ENCODE measurements at places on chromosomes 7 and 10. TPM values are rescaled to one million over a fixed set of nuclear protein-coding genes. Genes with fewer than 3 reads are reported as not detected.

GRCh38 chr10:88157981-88158465 lies 294.6 kb downstream of the PTEN start:
- DNase-seq, result no peak

GRCh38 chr7:154583454-154583853 lies 419.5 kb downstream of the PAXIP1 start:
- DNase-seq, result no peak

DNA sequence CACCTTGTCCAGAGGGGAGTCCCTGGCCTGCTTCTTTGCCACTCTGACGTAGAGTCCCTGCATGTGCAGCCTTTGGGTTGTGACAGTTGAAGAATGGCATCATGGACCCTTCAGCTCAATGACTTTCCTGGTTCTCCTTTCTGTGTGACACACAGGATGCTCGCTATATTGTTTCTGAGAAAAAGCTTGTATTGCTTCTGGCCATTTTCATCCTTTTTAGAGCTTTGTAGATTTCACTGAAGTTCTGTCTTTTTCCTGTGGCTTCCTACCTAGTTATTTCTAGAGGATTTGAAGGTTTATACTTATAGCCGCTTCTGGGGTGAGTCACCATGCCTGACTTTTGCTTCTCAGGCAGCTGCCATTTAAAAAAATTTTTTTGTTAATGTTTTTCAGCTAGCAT lies 27.0 kb downstream of the SND1 start:
- DNase-seq, result no peak

DNA sequence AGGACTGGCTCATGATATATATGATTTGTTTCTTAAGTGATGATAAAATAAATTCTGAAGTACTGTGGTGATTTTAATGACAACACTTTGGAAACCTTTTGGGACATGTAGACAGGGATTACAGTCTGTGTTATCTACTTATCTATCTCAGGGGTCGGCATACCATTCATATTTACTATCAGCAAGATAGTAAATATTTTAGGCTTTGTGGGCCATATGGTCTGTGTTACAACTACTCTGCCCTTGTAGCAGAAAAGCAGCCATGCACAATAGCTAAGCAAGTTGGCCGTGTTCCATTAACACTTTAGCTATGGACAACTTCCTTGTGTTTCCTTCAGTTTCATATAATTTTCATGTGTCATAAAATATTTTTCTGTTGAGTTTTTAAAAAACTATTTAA lies 97.8 kb upstream of the PRPS1L1 start:
- DNase-seq, result no peak

DNA sequence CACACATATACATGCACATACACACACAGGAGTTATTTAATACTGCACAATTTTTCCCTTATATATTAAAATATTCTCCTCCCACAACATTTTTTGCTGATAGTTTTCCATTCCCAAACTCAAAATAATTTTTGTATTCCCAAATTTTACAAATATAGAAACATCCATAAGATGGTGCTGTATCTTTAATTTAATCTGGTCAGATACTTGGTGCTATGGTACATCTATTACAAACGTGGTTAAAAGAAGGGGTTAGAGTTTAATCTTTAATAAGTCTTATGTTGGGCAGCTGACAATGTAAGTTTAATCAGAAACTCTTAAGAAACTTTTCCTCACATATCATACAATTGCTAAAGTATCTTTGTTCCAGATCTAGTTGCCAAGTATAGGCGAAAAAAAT lies 10.2 kb upstream of the CADPS2 start:
- no peak for DNase-seq

DNA sequence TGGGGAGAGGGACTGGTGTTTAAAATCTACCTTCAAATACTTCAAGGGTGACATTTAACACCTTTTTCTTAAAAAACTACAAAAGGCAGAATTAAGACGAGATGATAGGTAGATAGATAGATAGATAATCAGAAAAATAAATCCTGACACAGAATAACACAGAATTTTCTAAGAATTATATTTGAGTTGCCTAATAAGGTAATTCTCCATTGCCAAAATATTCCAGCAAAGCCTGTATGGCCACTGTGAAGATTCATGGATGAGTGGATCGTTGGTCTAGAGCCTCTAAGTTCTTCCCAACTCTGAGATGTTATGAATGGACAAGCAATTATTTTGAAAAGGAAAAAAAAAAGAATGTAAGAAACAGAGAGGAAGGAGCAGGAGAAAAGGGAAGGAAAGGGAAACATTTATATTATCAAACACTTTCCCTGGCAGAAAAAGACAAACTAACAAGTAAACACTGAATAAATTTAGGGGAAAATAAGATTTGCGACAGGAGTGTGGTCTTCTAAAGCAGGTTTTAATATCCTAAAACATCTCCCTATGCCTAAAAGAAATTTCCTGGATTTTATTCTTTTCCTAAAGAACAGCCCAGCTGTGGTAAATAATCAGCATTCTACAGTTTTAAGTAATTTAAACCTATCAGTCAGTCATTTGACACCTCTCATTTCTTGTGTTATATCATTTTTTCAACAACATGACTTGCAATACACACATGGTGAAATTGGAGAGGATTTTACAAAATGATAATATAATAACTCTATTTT lies 7.5 kb upstream of the CAV2 start:
- DNase-seq, result no peak

DNA sequence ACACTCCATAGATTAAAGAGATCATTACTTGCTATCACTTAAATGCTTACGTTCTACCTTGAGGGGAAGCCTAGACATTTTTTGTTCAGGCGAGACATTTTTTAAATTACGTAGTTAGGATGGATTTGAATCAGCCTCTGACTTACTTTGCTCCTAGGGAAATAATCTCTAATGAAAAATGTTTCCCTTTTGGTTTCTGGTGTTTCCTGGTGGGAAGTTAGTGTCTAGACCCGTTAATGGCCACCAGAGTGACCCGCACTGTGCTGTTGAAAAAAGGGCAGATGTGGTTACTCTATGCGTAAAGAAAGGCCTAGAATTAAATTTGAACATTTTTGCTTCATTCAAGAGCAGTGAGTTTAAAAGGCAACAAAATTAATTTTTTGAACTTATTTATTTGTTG lies 3.8 kb downstream of the ZNF365 start:
- no peak for DNase-seq

- no peak for DNase-seq
These were observed 87.8 kb downstream of the GLCCI1 start for GRCh38 chr7:8056439-8056838.

DNA sequence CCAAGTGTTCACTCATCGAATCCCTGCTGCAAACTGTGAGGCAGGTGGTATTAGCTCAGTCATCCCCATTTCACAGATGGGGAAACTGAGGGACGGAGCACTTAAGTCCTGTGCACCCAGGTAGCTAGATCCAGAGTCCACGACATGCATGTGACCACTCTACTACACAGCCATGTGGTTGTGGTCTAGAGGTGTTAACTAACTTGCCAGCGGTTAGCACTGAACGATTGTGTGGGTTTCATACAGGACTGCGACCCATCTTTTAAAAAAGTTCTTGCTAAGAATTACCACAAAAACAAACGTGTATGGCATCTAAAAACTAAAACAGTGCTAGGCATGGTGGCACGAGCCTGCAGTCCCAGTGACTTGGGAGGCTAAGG lies 16.1 kb upstream of the ABCC2 start:
- DNase-seq, result no peak

GRCh38 chr10:114380060-114380459 lies 24.2 kb downstream of the AFAP1L2 start:
- no peak for DNase-seq

DNA sequence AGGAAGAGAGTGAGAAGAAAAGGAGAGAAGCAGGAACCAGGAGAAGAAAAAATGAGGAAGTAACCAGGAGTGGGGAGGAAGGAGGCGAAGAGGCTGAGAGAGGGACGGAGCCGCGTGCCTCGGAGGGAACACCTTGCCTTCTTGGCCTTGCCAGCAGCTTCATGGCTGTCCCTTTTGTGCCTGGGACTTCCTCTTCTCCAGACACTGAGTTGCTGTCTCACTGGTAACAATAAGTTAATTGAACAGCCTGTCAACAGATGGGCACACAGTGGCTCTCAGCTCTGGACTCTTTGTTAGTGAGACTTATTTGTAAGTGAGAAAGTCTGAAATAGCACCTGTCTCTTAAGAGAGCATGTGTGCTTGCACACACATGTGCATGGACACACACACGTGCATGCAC lies 83.2 kb downstream of the GATA3 start:
- no peak for DNase-seq

- DNase-seq, result no peak
These were observed 144.1 kb upstream of the FAM171A1 start for GRCh38 chr10:15515202-15515601.

- no peak for DNase-seq
These were observed 185.8 kb downstream of the SORCS1 start for GRCh38 chr10:106978756-106979155.

GRCh38 chr10:26031300-26031699 lies 97.3 kb downstream of the MYO3A start:
- no peak for DNase-seq

- DNase-seq, result no peak
These were observed 148.1 kb downstream of the FZD1 start for GRCh38 chr7:91412298-91412697.

GRCh38 chr10:103720328-103720963 lies 134.9 kb downstream of the SH3PXD2A start:
- no peak for DNase-seq

DNA sequence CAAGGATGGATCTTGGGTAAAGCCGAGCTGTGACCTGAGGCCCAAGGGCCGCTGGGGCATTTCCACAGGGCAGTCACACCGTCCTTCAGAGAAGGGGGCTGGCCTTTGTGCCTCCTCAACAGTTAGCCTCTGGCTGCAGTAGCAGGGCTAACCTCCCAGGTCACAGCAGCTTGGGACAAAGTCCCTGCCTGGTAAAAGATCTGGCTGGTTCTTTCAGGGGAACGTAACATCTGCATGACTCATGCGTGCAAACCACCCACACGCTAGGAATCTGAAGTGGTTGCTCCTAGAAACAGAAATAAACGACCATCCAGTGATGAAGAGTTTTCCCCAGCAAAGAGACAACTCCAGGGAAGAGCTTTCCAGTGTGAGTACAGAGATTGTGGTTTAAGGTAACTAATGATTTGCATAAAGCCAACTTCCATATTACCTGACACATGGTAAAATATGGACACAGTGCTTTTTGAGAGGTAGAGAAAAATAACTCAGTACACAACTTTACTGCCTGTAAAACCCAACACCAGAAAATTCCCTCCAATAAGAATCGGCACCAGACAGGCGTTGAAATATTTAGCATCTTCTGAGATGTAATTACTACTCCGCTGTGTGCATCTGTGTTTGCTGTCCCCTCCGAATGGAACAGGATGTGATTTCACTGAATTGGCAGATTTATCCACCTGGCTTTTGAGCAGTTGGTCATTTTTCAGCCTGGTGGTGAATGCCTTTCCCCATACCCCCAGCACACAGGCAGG lies 84.9 kb upstream of the ADRB1 start:
- no peak for DNase-seq

- no peak for DNase-seq
These were observed 31.2 kb downstream of the BMPER start for GRCh38 chr7:33936503-33936902.

GRCh38 chr10:4102802-4103344 lies 317.9 kb upstream of the KLF6 start:
- no peak for DNase-seq

- no peak for DNase-seq
These were observed 1071.8 kb downstream of the DNAJB9 start for GRCh38 chr7:109641445-109641844.

DNA sequence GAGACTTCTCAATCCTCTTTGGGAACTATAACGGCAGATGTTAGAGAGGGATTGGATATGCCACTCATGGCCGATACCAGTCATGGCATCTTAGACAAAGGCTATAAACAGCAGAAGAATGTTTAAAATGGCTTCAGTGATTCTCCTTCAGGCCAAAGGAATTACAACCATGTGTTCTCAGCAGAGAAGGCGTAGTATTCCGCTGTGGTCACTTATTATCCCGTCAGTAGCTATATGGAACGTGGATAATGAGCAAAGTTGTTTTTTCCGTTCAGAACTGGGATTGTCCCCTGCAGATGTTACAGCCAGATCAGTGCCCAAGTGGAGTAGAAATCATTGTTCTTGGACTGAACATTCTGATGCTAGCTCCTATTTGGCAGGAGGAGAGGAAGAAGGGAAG lies 43.1 kb downstream of the TEX36 start:
- no peak for DNase-seq

DNA sequence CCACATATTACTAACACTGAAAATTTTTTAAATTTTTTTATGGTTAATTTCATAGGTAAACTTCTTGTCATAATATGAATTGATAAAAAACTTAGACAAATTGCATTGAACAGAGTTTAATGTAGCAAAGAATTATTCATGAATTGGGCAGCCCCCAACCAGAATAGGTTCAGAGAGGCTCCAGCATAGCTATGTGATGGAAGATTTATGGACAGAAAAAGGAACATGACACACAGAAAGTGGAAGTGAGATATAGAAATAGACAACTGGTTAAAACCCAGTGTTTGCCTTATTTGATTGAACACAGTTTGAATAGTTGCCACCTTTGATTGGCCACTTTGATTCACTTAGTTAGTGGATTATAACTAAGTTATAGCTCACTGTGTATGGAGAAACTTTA lies 87.2 kb downstream of the AHR start:
- no peak for DNase-seq

DNA sequence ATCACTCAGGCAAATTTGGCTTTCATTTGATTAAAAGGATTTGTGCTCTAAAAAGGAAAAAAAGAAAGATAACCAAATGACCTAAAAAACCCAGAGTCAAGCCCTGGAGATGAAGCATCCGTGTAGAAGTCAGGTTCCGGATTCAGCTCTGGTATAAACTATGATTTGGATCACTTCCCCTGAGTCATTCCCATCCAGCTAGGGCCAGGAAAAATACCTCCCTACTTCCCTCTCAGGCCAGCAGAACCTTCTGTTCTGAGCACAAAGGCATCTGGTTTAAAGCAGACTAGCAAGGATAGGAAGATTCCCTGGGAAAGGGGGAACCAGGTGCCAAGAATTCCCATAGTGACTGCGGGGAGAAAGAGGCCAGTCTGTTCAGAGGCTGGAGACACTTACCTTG lies 25.7 kb upstream of the NDST2 start:
- no peak for DNase-seq

The CALCR gene
- 1.2 TPM for total RNA-seq

The TMEM273 gene
- total RNA-seq, result 0.27 TPM

The HOXA2 gene
- total RNA-seq, result not detected

The PPP1R17 gene
- total RNA-seq, result 2.6 TPM

The IRF5 gene
- total RNA-seq, result 0.71 TPM

The CABCOCO1 gene
- not detected for total RNA-seq

The LMBR1 gene
- 55.6 TPM for total RNA-seq

The HTRA1 gene
- 18.3 TPM for total RNA-seq

The C7orf57 gene
- 0.90 TPM for total RNA-seq

The OR6V1 gene
- total RNA-seq, result not detected

The TMEM26 gene
- total RNA-seq, result 1.6 TPM

The RGS10 gene
- 23.1 TPM for total RNA-seq

The ITPRID1 gene
- total RNA-seq, result 1.4 TPM

Data from WTC11 (cell line).